Left renal cortex interstitium (tissue), 4 donors: ENCODE measurements at places on chromosomes 1 and 21. TPM values are rescaled to one million over a fixed set of nuclear protein-coding genes. Genes with fewer than 3 reads are reported as not detected.

The IL19 gene
- polyA plus RNA-seq, result 0.51 TPM

The CHI3L1 gene
- 8.4 TPM for polyA plus RNA-seq

The F5 gene
- polyA plus RNA-seq, result 2.6 TPM

The LIN28A gene
- 0.06 TPM for polyA plus RNA-seq

The SPOCD1 gene
- polyA plus RNA-seq, result 0.31 TPM

The VWA1 gene
- 79.9 TPM for polyA plus RNA-seq

The ERICH3 gene
- polyA plus RNA-seq, result 0.87 TPM

The SFN gene
- polyA plus RNA-seq, result 0.41 TPM

The DIRAS3 gene
- 2.7 TPM for polyA plus RNA-seq

The SIM2 gene
- polyA plus RNA-seq, result 31.1 TPM

The SPRR2F gene
- polyA plus RNA-seq, result not detected

The OLIG2 gene
- not detected for polyA plus RNA-seq

The SYT2 gene
- 1.9 TPM for polyA plus RNA-seq

The FCGR2B gene
- 0.65 TPM for polyA plus RNA-seq

The WNT4 gene
- polyA plus RNA-seq, result 8.3 TPM

The BMP8B gene
- polyA plus RNA-seq, result 4.0 TPM

The IFI44L gene
- polyA plus RNA-seq, result 7.7 TPM

The KCNJ10 gene
- polyA plus RNA-seq, result 23.5 TPM
